Kidney epithelial cell (primary cell): ENCODE measurements at places on chromosomes 7 and 10.

- DNase-seq = no peak
Observed at GRCh38 chr7:46745707-46746090, 824.6 kb upstream of the IGFBP3 start.

GRCh38 chr7:25846722-25847121 lies 305.3 kb upstream of the NFE2L3 start:
- DNase-seq = no peak

DNA sequence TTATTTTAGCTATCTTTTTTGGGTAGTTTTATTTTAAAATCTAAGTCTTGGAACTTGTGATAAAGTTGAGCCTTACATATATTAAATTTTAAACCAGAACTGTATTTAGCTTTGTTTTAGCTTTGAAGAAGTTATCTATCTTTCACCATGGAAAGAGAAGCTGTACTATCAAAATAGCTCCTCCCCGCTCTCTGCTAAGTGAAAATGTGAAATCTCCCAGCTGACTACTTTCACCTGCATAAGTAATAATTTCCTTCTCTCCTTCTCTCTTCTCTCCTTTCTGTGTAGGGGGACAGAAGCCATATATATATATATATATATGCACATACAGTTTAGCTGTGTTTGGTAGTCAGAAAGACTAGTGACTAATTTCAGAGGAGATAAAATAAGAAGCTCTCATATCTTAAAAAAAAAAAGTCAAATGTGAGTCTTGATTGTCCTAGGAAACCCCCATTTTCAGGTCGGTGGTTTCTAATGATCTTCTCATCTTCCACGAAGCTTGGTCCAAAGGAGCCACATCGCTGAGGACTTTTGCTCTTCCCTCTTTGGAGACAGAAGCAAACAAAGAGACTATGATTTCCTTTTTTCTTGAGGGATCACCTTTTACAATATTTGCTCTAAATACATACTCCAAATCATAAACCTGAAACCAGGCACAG lies 30.6 kb upstream of the GDI2 start:
- no peak for DNase-seq

DNA sequence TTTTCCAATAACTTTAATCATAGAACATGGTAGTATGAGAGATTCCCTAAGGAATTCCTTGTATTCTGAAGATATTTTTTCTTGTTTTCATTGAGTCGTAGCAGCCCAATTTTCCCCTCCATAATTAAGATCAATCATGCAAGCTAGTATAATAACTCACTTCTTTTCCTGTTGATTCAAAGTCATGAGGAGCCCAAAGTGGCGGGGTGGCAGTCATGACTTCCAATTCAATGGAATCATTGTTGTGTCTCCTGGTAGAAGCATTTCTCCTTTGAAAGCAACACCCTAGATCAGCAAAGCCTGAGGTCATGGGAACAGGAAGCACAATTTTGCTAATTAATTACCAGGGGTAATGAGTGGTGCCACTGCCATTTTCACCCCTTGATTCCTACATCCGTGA lies 77.6 kb upstream of the MAGI2 start:
- DNase-seq = no peak

GRCh38 chr10:15244635-15245197 lies 76.2 kb upstream of the NMT2 start:
- no peak for DNase-seq

DNA sequence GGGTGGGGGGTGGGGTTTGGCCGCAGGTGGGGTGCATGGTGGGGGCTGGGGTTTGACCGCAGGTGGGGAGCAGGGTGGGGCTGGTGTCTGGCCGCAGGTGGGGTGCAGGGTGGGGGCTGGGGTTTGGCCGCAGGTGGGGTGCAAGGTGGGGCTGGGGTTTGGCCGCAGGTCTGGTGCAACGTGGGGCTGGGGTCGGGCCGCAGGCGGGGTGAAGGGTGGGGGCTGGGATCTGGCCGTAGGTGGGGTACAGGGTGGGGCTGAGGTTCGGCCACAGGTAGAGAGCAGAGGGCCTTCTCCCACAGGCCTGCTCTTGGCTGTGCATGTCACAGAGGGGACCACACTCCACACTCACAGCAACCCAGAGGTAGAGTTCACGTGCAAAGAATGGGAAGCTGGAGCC lies 586.6 kb downstream of the PTPRN2 start:
- DNase-seq = no peak

GRCh38 chr7:87220734-87221215 lies 1.2 kb upstream of the TMEM243 start:
- no peak for DNase-seq

- no peak for DNase-seq
Observed at GRCh38 chr10:89645742-89646172, 715 bp upstream of the PANK1 start.

GRCh38 chr7:17311952-17312351 lies 13.5 kb downstream of the AHR start:
- DNase-seq = no peak

GRCh38 chr7:149733131-149733923 lies 40.1 kb downstream of the ZNF467 start:
- DNase-seq = no peak
